ENCODE measurements at places on chromosomes 2 and 18.

DNA sequence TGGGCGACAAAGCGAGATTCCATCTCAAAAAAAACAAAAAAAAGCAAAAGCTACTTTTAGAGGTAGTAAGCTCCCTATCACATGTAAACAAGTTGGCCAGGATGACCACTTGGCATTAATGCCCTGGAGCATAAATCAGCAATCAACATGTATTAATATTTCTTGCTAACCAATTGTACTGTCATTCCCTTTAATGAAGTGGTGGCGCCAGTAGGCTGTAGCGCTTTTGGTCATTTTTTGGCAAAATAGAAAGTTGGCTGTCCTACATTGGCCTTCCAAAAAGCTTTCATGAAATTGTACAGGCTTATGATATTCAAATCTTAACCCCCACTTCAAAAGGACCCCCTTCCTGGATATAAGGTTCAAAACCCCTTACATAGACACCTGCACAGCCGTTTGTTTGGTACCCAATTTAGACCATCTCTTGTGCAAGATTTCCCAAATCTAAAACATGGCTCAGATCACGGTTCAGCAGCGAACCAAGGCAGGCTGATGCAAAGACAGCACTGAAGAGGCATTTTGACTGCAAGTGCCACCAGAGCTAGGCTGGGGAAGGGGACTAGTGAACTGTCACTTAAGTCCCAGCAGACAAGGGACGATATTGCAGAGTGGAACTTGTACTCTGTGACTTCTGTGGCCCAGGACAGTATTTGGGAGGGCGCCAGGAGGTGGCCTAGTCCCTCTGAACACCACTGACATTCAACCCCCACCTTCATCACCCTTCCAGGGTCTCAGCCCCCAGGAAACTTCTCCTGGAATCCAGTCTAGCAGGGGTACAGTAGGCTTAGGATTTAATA is 31.9 kb downstream of the SMAD7 start:
- no peak for DNase-seq

GRCh38 chr2:24125956-24126355 is 2.7 kb downstream of the FAM228B start:
- no peak for DNase-seq

GRCh38 chr2:125086313-125087184 is 1061.5 kb downstream of the CNTNAP5 start:
- no peak for DNase-seq

DNA sequence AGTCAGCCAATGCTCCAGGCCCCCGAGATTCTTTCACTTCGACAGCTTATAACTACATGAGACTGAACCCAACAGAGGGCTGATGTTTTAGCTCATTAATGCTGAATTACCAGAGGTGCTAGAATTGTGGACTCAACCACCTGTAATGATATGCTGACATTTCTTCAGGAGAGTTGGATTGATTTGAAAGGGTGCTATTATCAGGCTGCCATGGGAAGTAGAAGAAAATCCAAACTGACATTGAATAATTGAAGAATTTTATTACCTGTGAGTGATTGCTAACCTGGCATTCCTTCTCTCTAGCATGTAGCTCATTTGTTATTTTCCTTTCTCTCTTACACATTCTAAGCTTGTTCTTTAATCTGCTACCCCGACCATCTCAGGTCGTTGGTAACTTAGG is 488.8 kb downstream of the PID1 start:
- no peak for DNase-seq

GRCh38 chr2:66460031-66460430 is 25.1 kb downstream of the MEIS1 start:
- DNase-seq, result no peak

GRCh38 chr2:102181919-102182635 is 4.7 kb upstream of the IL1RL2 start:
- no peak for DNase-seq

GRCh38 chr2:233422050-233422639 is 67.9 kb downstream of the DGKD start:
- peak; percentile 74 for DNase-seq

DNA sequence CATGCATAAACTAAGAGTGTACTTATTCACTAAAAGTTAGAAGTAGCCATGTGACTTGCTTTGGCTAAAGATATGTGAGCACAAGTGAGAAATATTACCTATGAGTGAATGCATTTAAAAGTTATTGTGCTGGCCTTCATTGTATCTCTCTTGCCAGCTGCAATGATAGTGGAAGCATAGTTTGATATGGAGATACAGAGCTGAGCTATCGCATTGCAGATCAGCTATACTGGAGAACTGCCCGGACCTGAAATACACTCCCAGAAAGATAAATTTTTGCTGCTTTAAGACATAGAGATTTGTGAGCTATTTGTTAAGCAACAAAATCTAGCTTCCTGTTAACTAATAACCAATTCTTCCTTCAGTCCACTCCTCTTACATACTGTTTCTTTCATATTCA is 571.1 kb downstream of the CPS1 start:
- DNase-seq, result no peak

- no peak for DNase-seq
These were observed 22.0 kb upstream of the DNMT3A start for GRCh38 chr2:25363733-25364132.

- no peak for DNase-seq
These were observed 90.4 kb upstream of the SLC35G4 start for GRCh38 chr18:11518788-11519685.
